Heart right ventricle (tissue), 16 donors: ENCODE measurements at places on chromosomes 5 and 9. TPM values are rescaled to one million over a fixed set of nuclear protein-coding genes. Genes with fewer than 3 reads are reported as not detected.

Gene LCN15
- total RNA-seq: not detected

Gene TAF11L6
- total RNA-seq: not detected

Gene CDX1
- not detected for total RNA-seq

Gene STK32A
- total RNA-seq: 0.73 TPM

Gene SLC9A3
- 1.5 TPM for total RNA-seq

Gene C9orf153
- not detected for total RNA-seq

Gene ANKDD1B
- not detected for total RNA-seq

Gene RXRA
- total RNA-seq: 40.6 TPM

Gene HAVCR1
- total RNA-seq: 0.36 TPM

Gene SLC30A5
- 30.8 TPM for total RNA-seq

Gene QRFP
- not detected for total RNA-seq

Gene LRRC70
- total RNA-seq: 1.2 TPM

Gene MOCS2
- 81.5 TPM for total RNA-seq

Gene CDKN2B
- total RNA-seq: 4.8 TPM

Gene IL31RA
- total RNA-seq: 0.55 TPM
